Neural cell (in vitro differentiated cells): ENCODE measurements at places on chromosomes 4 and X. TPM values are rescaled to one million over a fixed set of nuclear protein-coding genes. Genes with fewer than 3 reads are reported as not detected.

The PRSS12 gene
- polyA plus RNA-seq = 1.1 and 2.4 TPM in 2 replicates

The YIPF7 gene
- 0.50 TPM in 1 of 2 replicates, not detected in the other for polyA plus RNA-seq

The BMP15 gene
- not detected in 2 replicates for polyA plus RNA-seq

The TMPRSS11D gene
- not detected in 2 replicates for polyA plus RNA-seq
